ENCODE measurements at places on chromosomes 3 and 15.
A peak's percentile ranks its signal among the peaks of the same experiment; 100 is the strongest.

- peak; percentile 39 for DNase-seq
These were observed 81.8 kb downstream of the CLASP2 start for GRCh38 chr3:33636125-33636850.

DNA sequence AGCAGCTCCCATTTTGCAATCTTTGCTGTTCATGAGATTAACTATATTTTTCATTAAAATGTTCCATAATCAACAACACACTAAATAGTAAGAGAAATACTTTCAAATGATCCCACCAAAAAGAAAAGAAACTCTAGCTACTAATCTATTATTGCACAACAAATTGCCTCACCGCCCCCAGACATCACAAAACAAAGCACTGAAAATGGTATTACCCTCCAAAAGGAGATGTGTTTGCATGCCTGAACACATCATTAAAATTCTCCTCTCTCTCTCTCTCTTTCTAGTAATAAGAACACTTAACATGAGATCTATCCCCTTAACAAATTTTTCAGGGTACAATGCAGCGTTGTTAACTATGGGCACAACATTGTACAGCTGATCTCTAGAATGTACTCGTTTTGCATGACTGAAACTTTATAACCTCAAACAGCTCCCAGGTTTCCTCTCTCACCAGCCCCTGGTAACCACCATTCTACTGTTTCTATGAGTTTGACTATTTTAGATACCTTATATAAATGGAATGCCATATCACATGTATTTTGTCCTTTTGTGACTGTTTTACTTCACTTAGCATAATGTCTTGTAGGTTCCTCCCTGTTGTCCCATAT, 33.1 kb downstream of the WNT5A start:
- DNase-seq = no peak

DNA sequence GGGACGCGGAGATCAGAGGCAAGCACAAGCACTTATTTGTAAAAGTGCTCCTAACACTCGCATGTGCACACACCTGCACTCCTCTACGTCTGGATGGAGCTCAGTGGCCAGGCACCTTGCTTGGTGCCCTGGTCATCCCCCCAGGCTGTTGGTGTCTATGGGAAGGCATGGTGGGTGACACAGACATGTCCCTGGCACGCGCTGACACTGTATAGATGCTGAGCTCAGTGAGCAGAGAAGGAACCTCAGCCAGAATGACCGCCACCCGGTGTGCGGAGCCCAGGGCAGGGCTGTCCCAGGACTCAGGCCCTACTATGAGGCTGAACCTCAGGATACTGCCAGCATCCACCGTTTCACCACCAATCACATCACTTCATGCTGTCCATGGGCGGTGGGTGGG, 64.5 kb downstream of the NIPA2 start:
- DNase-seq = no peak

DNA sequence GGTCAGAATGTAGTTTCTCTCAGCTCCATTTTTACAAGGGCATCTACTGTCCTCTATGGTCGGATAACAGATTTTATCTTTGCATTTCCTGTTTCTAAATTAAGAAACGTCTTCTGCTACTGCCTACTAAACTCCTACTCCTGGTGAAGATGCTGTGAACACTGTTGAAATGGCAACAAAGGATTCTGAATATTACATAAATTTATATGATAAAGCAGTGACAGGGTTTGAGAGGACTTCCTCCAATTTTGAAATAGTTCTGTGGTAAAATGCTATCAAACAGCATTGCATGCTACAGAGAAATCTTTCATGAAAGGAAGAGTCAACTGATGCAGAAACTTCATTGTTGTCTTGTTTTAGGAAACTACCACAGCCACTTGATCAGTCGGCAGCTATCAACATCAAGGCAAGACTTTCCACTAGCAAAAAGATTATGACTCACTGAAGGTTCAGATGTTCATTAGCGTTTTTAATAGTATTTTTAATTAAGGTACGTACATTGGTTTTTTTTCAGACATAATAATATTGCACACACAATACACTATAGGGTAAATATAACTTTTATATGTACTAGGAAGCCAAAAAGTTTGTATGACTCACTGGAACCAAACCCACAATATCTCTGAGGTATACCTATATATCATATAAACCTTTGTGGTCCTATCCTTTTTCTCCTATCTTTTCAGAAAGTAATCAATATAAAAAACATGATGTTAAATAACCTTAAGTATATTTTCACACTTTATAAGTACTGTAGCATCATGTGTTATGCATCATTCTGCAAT, 156.1 kb downstream of the STAG1 start:
- DNase-seq = no peak

DNA sequence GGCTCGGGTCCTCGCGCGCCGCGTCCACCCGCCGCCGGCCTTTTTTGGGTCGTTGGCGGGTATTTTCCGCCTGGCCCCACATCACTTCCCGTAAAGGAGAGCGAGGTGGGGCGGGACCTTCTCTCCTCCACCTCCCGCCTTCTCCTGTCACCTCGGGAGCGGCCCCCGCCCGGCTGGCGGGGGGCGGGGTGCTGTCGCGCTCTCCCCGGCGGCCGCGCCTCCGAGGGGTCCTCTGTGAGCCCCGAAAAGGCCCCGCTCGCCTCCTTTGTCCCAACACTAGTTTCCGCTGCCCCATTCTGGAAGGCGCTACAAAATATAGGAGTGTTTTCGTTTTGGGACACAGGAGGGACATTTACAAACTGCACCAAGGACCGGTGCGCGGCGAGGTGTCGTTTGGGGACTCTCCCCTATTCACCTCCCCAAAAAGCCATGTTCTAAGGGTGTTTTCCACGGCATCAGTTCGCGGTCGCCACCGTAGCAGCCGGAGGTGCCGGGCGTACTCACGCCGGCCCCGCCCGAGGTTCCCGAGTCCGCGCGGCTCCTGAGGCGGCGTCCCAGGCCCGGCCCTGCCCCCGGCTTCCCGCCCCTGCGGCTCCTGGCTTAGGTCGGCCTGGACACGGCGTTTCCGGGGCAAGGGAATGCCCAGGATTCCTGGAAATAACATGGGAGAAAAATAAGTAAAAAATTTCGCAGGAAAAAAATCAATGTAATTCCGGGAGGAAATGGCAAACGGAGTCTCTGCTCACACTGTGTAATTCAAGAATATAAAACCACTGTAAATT, at the start of gene RAB27A:
Gene RAB27A, minus strand, starts transcription at position 68 of the 782 bp plus-strand sequence. CDS start 54,879 bp downstream, outside the sequence.
- peak; percentile 91 for DNase-seq

DNA sequence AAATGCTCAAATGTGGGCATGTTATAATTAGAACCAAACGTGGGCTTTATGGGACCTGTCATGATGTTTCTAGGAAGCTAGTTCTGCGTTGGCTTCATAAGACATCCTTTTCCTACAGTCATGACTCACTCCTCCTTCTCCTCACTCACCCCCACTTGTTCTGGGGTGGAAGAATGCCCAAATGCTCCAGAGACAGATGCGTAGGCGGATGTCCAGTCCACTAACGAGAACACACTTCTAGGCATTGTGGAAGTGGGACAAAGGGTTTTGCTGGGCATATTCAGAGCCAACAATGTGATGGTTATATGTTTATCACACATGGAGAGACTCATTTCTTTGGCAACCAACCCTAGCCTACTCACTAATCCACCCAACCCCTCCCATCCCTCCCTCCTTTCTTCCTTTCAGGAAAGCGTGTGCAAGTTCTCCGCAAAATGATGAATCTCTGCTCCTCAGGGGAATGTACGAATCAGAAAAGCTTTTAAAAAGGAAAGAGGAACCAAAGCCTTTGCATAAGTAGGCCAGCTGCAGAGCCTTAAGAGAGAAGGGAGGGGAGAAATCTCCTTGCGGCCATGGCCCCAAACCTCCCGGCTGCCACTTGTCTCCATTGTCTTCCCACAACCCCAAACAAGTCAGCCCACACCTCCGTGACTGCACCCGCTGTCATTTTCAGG, 123.0 kb upstream of the SPRED1 start:
- no peak for DNase-seq

DNA sequence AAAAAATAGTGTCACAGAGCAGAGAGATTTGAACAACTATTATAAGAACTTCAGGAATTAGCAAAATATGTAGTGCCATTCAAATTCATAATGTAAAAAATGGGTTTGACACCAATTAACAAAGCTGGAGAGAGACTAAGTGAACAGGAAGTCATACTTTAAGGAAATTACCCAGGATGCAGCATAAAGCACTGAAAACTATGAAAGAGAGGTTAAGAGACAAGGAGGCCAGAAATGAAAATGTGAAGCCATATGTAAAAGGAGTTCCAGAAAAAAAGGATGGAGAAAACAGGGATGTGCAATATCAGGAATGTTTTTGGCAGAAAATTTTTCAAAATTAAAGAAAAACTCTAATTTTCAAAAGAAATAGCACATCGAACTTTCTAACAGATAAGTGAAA, 57.6 kb downstream of the SLCO2A1 start:
- DNase-seq = no peak

GRCh38 chr3:20340324-20340928, 154.4 kb upstream of the SGO1 start:
- peak; percentile 48 for DNase-seq

DNA sequence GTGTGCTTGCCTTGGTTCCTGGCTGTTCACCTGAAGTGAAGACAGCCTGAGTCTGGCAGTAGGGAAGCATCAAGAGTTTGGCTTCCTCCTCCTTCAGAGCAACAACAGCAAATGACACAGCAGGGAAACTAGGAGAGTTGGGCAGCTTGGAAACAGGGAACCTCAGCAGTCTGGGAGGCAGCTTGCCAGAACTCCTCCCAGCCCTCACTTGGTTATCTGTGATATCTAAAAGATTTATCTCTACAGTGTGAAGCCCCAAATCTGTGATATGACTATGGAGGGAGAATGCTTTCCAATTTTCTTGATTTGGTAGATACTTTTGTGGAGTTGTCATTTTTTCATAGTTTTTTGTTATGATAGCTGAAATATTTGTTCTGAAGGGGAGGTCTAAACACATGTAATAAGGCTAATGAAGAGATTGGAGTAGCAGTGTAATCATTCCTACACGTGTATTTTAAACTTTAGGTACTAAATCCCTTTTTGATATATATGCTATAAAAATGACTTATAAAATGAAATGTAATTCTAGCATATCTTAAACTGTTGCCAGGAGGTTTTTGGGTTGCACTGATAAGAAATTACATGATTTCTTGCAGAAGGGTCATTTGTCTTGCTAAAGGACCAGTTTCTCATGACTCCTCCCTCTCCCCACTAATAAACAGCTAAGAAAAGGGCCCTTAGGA, 20.8 kb downstream of the UBE2E1 start:
- DNase-seq = no peak
